Lower lobe of right lung (tissue), 2 donors: ENCODE measurements at places on chromosomes 16 and 17. TPM values are rescaled to one million over a fixed set of nuclear protein-coding genes. Genes with fewer than 3 reads are reported as not detected.

GRCh38 chr16:12449795-12450194 lies 353.9 kb downstream of the CPPED1 start:
- DNase-seq, result no peak

DNA sequence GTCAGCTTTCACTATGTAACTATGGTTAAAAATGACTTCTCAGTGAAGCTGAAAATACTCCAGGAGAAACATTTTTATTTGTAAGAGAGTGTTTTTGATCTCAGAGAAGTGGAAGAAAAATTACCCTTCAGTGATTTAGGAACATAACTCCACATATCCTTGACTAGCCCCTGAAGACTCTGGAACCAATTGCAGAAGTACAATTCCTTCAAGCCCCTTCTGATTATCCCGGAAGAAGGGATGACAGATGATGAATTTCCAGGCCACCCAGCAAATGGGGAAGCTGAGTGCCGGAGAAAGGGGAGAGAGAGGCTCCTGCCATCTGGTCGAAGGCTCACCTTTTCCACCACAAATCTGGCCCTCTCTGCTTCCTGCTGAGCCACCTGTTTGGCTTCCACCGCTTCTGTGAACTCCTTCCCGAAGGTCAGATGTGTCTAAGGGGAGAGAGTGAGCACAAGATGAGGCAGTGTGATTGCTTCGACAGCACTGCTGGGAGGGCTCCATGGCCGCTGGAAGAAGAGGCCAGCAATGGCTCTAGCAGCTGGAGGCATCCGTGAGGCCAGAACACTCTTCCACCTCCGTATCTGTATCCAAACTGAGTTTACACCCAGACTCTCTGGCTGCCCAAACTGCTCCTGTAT lies 8.1 kb downstream of the PHB1 start:
- DNase-seq, result no peak

DNA sequence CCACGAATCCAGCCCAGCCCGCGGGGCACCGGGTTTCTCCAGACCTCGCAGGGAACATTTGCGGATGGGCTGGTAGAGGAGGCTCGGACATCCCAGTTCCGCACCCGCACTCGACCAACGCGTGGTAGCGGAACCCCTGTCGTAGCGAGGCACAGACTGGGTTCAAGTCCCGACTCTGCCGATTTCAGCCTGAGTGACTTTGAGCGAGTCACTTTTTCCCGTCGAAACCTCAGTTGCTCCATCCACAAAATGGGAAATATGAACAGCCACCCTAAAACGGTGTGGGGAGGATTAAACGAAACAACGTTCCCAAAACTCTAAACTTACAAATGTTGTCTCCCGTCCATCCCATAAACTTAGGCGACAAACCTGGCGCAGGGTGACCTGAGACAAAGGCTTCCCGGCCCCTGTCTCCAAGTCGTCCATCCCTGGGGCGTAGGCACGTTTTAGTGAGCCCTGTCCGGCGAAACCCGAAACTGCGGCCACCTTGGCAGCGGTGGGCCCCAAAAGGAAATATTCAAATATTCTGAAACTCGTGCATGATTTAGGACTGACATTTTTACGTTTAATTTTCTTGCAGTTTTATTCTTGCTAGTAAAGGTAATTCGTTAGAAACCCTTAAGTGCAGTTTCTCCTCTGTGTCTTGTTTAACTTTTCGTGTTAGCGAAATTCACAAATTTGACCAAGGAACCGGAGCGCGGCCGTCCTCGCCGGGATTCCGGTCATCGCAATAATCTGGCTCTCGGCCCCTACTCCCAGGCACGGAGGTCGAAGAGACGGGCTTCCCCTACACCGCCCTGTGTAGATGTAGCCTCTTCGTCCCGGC lies 1.9 kb upstream of the MLLT6 start:
- peak; percentile 60 for DNase-seq

DNA sequence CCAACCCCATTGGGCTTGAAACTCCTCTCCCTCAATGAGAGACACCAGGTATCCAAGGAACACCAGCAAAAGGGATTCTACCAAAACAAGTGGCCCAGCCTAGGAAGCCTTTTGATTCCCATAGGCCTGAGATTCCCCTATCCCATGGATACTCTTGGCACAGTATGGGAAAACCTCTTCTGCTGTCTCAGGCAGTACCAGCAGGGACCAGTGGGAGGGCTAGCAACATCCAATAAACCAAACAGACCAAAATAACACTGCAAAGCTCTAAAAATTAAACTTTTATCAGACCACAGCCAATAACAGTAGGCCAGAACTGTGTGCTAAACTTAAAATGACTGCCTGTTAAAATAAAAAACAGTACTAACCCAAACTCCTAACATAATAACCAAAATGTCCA lies 153.9 kb upstream of the CES5A start:
- DNase-seq, result no peak

DNA sequence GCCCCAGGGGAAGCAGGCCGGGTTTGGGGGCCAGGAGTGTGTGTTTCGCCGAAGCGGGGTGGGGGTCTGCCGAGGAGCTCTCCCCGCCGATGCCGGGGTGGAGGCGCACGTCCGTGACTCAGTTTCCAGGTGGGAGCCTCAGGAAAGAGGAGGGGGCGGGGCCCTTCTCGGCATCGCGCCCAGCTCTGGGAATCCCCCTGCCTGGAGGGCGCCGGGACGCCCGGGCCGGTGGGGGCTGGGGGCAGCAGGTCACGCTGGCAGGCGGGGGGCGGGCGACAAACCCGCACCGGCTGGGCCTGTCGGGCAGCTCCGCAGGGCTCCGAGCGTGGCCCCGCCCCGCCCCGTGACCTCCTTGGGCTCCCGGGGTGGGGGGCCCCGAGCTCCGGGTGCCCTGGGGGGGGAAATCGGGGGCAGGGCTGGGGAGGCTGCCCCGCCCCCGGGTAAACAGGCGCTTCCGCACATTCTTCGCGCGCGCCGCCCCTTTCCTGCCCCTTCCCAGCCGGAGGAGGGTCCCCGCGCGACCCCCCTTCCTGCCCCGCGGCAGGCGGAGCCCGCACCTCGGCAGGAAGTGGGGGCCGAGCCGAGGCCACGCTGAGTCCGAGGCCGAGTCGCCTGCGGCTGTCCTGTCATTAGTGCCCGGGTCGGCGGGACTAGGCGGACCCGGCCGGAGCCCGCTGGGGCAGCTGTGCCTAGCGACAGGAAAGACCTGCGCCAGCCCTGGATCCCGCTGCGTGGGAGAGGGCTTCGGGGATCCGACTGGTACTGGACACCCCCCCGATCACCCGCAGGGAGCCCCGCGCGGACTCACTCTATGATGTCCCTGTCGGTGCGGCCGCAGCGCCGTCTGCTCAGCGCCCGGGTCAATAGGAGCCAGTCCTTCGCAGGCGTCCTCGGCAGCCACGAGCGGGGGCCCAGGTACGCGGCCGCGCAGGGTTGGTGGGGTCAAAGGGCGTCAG lies 9.3 kb downstream of the RIPOR1 start:
- peak; percentile 82 for DNase-seq

DNA sequence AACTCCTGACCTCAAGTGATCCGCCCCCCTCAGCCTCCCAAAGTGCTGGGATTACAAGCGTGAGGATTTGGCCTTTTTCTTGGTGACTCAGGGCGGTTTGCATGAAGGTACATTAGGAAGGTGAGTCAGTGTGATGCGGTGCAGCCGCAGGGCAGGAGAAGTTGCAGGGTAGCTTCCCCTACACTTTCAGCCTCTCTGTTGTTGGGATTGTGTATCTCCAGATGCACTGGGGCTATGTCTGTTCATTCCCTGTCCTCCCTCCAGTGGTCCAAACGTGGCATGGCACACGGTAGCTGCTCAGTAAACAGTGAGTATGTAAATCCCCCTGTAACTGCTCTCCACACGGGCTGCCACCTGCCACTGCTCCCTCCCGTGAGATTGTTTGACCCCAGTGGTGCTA lies 109.1 kb upstream of the CDC42EP4 start:
- DNase-seq, result peak; percentile 11

DNA sequence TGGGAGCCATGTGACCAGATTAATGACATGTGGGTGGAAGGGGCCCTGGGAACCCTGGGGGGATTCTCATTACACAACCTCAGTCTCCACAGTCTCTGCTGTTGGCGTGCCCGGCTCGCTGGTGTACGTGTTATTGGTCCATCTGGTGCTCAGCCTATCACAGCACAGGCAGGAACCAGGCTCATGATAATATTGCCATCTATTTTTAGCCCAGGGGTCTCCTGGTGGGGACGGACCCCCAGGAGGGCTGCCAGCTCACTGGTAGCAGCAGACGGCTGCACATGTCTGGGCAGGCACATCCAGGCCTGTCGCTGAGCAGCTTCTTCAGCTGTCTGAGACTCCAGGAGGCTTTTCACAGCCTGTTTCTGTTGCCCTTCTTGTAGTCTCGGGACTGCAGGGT lies 123.8 kb downstream of the RAB11FIP4 start:
- DNase-seq, result no peak

DNA sequence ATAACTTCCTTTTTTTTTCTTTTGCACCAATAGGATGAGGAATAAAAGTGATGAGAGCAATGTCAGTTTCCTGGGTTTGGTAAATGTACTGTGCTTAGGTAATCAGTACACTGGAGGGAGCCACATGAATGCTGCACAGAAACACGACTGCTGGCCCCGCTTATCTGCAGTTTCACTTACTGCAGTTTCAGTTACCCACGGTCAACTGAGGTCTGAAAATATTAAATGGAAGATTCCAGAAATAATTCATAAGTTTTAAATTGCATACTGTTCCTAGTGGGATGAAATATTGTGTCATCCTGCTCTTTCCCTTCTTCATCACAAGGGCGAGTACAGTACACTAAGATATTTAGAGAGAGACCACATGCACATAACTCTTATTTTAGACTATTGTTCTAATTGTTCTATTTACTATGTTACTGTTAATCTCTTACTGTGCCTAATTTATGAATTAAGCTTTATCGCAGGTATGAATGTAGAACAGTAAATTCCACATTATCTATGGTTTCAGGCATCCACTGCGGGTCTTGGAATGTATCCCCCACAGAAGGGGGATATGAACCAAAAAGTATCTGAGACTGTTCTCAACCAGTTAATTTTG lies 6.4 kb upstream of the LGALS3BP start:
- no peak for DNase-seq

GRCh38 chr16:1687427-1688316 lies 9.6 kb downstream of the JPT2 start:
- no peak for DNase-seq

DNA sequence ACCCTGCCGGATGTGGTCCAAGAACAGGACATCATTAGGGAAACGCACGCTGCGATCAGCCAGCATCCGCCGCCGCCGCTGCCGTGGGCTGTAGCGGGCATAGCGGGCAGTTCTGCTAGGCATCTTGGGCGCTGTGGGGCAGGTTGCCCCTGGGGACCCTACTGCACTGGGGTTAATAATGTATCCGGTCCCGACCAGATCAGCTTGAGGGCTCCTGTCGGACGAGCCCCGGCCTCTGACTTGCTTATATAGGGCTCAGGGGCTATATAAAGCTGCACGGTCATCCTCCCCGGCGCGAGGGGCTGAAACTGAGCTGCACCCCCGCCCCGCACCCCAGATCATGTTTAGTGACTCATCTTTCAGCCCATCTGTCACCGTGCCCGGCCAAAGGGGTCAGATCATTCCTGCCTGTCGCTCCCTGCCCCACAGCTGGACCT lies at the start of gene PPP1R27:
Gene PPP1R27, minus strand, starts transcription at position 220 of the 437 bp plus-strand sequence. Its CDS starts 97 bp downstream, at position 123.
- DNase-seq, result no peak

DNA sequence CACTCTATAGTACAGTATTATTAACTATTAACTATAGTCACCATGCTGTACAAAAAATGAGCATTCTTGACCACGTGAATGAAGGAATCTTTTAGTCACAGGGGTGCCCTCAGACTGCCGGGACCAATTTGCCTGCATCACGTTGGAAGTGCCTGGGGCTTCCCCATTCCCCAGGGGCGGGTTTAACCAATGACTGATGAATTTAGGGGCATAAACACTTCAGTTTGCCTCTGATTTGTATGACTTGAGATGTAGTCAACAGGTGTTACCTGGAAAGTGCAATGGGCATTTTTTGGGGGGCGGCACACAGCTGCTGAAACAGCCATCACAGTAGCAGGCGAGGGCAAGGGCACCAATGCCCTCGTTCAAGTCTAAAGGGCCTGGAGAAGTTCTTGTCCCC lies 8.7 kb upstream of the PYY start:
- no peak for DNase-seq

DNA sequence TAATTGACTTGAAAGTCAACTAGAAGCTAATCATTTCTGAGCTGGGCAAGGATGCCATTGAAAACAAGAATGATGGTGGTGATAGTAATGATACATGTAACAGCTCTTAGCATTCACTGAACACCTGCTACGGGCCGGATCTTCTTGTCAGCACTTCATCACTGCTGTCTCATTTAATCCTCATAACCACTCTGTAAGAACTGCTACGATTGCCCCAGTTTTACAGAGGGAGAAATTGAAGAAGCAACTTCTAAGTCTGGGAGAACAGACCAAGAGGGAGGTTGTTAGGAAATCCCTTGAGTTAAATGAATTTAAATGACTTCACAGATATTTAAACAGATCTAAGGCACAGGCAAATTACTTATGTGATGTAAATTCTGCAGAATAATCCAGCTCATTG lies 7.0 kb upstream of the GAN start:
- no peak for DNase-seq

DNA sequence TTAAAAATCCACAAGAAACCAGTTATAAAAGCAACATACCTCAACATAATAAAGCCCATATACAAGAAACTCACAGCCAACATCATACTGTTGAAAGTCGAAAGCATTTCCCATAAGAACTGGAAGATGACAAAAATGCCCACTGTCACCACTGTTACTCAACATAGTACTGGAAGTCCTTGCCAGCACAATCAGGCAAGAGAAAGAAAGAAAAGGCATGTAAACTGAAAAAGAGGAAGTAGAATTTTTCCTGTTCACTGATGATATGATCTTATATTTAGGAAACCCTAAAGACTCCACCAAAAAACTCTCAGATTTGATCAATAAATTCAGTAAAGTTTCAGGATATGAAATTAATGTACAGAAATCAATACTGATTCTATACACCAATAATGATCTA lies 45.1 kb downstream of the AHSP start:
- no peak for DNase-seq

DNA sequence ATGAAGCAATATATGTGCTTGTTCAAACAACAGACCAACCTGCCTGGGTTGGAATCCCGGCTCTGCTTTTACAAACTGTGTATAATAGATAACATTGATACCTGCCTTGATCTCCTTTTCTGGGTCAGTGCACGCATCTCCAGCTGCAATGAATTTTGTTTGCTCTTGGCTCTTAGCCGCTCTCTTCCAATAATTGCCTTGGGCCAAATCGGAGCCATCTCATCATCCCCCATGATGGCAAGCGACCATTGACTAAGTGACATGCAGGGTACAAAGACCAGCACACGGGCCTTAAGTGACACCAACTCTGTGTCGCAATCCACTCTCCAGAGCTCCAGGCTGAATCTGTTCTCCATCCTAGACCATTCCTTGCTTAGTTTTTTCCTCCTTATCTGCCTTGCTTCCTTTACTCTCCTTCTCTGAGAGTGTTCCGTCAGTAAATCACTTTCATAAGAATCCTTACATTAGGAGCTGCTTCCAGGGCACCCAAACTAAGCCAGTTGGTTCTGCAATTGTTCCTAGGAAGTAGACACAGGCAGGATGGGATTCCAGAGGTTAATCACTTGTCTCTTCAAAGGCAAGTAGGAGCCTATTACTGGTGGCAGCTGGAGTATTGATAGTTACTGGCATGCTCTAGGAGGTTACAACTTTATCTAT lies 134.2 kb downstream of the ABCA8 start:
- no peak for DNase-seq

NTN1 gene
- total RNA-seq, result 7.8 TPM

PRPSAP1 gene
- total RNA-seq, result 70.4 TPM

ALOX12 gene
- 0.86 TPM for total RNA-seq

PITPNM3 gene
- 12.3 TPM for total RNA-seq

ABCA5 gene
- total RNA-seq, result 20.5 TPM

CES1 gene
- 323 TPM for total RNA-seq

TBC1D26 gene
- not detected for total RNA-seq

C17orf100 gene
- total RNA-seq, result 1.9 TPM

HOXB1 gene
- total RNA-seq, result not detected

MED1 gene
- total RNA-seq, result 33.6 TPM
